ENCODE measurements at places on chromosomes 2 and 18.

- no peak for DNase-seq
These were observed 42.8 kb downstream of the LRRTM4 start for GRCh38 chr2:77479395-77479794.

- no peak for DNase-seq
These were observed 143.4 kb downstream of the LCLAT1 start for GRCh38 chr2:30590407-30590806.

GRCh38 chr2:162166174-162166573, 14.1 kb upstream of the GCG start:
- no peak for DNase-seq

DNA sequence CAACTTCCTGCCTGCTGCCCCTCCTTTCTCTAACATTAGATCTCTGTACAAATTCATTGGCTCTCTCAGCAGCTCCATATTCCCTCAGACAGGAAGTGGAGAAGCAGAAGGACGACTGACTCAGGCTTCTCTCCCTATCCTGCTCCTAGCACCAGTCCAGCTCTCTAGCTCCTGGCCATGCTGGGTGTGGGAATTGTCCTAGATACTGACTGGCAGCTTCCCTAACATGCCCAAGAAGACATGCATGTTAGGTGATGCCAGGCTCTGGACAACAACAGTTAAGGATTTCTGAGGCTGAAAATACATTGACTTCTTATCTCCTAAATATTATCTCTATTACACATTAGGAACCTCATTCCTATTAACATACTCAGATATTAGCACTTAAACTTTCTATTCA, 292.9 kb downstream of the IKZF2 start:
- DNase-seq: no peak

DNA sequence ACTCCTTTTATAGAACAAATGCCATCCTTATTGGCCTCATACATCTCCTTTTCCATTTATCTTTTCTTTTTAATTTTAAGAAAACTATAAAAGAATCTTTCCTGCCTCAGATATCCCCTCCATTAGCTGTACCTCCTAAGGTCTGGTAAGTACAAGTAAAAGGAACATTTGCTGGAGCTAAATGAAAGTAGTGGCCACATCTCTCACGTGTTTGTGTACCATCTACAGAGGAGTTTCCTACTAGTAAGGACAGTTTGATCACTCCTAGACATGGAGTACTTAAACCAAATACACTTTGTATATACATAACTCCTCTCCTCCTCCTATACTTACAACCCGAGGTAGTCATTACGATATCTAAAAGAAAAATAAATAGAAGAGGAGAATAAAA, 504.8 kb downstream of the LRRTM4 start:
- no peak for DNase-seq

- no peak for DNase-seq
These were observed 57.6 kb downstream of the CCNT2 start for GRCh38 chr2:134976074-134976702.

- DNase-seq: no peak
These were observed 311.5 kb downstream of the SOCS6 start for GRCh38 chr18:70600225-70600925.

DNA sequence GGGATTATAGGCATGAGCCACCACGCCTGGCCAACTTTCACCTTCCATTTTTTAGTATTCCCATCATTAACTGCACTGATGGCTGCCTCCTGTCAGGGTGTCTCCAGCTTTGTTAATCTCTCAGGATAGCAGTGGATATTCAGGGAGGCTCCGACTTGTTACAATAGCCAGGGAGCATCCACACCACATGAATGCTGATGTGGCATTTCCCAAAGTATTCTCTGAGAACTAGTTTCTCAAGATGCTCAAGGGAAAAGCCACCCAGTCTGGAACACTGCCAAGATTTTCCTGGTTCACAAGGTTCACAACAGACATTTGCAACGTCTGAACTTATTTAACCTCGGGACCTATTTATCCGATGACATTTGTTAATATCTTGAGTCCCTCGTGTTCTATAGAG, 33.8 kb downstream of the ZNF519 start:
- no peak for DNase-seq

DNA sequence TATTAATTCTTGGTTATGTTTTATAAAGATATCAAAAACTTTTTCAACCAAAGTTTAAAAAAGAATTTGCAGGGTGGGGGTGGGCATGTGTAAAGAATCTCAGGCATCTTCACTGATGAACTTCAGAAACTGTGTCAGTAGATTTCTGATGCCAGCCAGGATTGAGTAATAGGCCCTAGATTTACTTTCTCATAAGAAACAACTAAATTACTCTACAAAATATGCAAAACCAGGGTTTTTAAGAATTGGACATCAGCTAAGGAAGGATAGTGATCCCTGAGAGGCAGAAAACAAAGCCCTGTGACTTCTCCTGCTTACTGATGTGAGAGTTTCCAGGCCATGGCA, 11.9 kb upstream of the IL1R1 start:
- DNase-seq: no peak
